Stimulated activated CD4-positive, alpha-beta T cell treated with anti-CD3 and anti-CD28 coated beads, Interleukin-1b, Interleukin-23, amount 100 ng/mL, for 1 hour (primary cell): ENCODE measurements at places on chromosomes 5 and 9.

GRCh38 chr5:147578228-147579024, 68.6 kb upstream of the DPYSL3 start:
- no peak for DNase-seq

GRCh38 chr5:166724284-166724683, 1567.2 kb upstream of the WWC1 start:
- no peak for DNase-seq

DNA sequence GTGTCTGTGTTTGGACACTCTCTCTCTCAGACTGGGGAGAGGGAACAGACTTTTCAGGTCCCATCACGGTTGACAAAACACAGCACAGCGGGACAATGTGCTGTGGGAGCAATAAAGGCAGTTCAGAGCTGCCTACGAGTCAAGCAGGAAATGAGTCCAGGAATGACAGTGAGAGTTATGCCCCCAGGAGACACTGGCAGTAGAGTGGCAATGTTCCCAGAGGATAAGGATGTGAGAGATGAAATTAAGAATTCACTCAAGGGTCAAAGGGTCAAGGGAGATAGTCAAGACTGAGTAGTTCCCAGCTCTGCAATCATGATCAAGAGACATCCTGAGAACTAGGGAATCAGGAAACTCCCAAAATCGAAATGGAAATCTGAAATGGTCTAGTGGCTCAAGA, 156.1 kb downstream of the LURAP1L start:
- DNase-seq: no peak

GRCh38 chr9:70488098-70488792, 73.8 kb upstream of the KLF9 start:
- no peak for DNase-seq

DNA sequence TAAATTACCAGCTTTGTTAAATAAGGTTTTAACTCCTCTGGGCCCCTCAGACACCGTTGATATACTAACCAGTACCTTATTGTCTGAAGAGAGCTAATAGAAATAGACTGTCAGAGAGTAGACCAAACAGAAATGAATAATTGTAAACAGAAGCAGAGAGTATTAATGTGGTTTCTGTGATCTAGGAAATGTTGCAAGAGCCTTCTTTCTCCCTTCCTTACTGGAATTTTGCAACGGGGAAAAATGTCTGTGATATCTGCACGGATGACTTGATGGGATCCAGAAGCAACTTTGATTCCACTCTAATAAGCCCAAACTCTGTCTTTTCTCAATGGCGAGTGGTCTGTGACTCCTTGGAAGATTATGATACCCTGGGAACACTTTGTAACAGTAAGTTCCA, 5.1 kb downstream of the TYRP1 start:
- no peak for DNase-seq

DNA sequence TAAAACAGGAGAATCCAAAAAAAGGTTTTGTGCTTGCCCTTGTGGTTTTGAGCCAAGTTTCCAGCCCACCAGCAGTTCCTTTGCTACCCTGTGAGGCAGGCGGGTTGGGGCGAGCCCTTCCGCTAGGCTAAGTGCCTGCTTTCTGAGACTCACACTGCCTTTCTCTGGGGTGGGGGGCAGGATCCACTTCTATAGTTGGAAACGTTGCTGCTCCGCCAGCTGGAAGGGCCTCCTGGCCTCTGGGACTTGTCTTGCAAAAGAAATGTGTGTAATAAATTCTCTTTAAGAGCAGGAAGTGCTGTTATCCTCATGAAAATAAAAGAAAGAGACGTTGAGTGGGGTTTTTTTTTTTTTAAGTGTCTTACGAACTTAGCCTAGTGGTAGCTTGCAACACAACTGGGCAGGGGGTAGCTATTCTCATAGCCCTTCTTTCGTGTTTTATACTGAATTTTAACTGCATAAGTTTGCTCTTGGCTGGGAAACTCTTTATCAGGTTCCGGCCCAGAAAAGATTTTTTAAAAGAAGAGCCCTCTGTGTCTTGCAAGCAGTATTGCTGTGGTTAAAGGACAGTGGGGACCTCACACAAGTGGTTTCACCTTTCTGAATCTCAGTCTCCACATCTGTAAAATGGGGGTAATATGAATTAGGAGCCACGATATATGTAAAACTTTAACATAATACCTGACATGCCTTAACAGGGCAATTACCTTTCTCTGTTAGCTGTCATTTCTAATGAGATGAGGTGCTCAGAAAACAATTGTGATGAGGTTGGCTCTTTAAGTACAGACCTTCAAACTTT, 19.8 kb downstream of the JADE2 start:
- no peak for DNase-seq

GRCh38 chr9:755454-756381, 85.8 kb upstream of the DMRT1 start:
- no peak for DNase-seq

DNA sequence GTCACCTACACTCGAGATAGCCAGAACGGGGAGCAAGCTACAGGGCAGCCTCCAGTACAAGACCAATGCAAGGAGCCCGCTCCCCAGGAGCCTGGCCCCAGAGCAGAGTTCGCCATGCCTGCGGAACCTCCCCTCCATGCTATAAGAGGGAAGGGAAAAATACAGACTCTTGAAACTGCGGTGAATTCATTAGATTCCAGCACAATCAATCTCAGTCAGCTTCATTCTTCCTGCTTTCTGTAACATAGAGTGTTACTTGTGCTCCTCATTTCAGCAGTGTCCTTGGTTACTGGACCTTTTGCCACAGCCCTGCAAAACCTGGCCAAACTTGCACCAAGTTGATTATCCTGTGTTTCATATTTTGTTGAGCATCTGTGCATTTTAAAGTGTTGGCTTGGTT, 22.2 kb upstream of the CREBRF start:
- no peak for DNase-seq

DNA sequence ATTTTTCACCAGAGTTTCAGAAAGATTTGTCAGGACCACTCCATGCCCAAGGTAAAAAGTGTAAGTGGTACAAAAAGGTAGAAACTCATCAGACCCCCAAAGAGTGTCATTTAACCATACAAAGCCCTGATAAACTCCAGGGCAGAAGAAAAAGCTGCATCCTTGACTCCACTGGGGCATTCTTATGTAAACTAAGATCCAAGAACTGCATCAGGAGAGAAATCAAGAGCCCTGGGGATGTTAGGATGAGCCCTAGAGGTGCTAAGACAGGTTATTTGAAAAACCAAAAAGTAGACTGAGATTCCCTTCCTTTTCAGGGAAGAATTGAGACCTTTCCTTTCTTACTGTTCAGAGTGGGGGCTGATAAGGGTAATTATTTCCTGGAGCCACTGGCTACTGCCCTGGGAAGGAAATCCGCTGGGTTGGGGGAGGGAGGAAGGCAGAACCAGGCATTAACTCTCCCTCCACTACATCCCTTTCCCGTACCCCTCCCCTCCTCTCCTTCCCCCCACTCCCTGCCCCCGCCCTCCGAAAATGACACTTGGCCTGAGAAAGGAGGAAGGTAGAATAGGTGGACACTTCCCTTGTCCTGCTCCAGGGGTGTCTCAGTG, 54.7 kb downstream of the FXN start:
- no peak for DNase-seq
